Vagina (tissue), 2 donors: ENCODE measurements at places on chromosomes 7 and 10. TPM values are rescaled to one million over a fixed set of nuclear protein-coding genes. Genes with fewer than 3 reads are reported as not detected.

Gene COL28A1
- total RNA-seq = 5.4 TPM

Gene NODAL
- not detected for total RNA-seq

Gene DEPP1
- 155 TPM for total RNA-seq

Gene ANK3
- 65.3 TPM for total RNA-seq

Gene ODAD2
- total RNA-seq = 0.25 TPM

Gene SEMA3A
- 3.4 TPM for total RNA-seq

Gene PTER
- 7.4 TPM for total RNA-seq

Gene CNPY1
- total RNA-seq = not detected

Gene ST8SIA6
- 1.2 TPM for total RNA-seq

Gene FAM20C
- total RNA-seq = 22.1 TPM

Gene CPXM2
- 18.9 TPM for total RNA-seq

Gene C10orf105
- total RNA-seq = 0.49 TPM

Gene MSRB2
- 15.2 TPM for total RNA-seq

Gene HOXA11
- total RNA-seq = 9.8 TPM

Gene CPN1
- not detected for total RNA-seq

Gene RHOBTB1
- 11.0 TPM for total RNA-seq

Gene SPDYE11
- not detected for total RNA-seq

Gene NPM3
- total RNA-seq = 39.5 TPM

Gene CYP26C1
- not detected for total RNA-seq

Gene SPRN
- not detected for total RNA-seq

Gene ASCC1
- total RNA-seq = 38.5 TPM

Gene MYOF
- 107 TPM for total RNA-seq

Gene FFAR4
- total RNA-seq = 1.5 TPM

Gene ARL5B
- 11.8 TPM for total RNA-seq

Gene CHST12
- total RNA-seq = 26.3 TPM

Gene LRRD1
- total RNA-seq = 0.49 TPM

Gene KAT6B
- total RNA-seq = 59.2 TPM

Gene GALNT17
- total RNA-seq = 3.9 TPM

Gene MYO3A
- 0.25 TPM for total RNA-seq

Gene SPDYE2B
- total RNA-seq = not detected

Gene SHTN1
- 7.4 TPM for total RNA-seq

Gene LRRN3
- total RNA-seq = 0.98 TPM

Gene KIAA1549
- 2.9 TPM for total RNA-seq

Gene BHLHA15
- total RNA-seq = not detected

Gene MYH16
- not detected for total RNA-seq

Gene IGFBP3
- 197 TPM for total RNA-seq

Gene C10orf62
- not detected for total RNA-seq

Gene SNCG
- 36.6 TPM for total RNA-seq

Gene CTAGE4
- 6.6 TPM for total RNA-seq

Gene CYP2C19
- 6.1 TPM for total RNA-seq

Gene CRYGN
- total RNA-seq = not detected

Gene ZKSCAN1
- 36.6 TPM for total RNA-seq

Gene SMNDC1
- 12.3 TPM for total RNA-seq
